DMS 273 treated with DMSO at 0.1 percent for 48 hours (cell line): ENCODE measurements at places on chromosomes 3 and 15.

DNA sequence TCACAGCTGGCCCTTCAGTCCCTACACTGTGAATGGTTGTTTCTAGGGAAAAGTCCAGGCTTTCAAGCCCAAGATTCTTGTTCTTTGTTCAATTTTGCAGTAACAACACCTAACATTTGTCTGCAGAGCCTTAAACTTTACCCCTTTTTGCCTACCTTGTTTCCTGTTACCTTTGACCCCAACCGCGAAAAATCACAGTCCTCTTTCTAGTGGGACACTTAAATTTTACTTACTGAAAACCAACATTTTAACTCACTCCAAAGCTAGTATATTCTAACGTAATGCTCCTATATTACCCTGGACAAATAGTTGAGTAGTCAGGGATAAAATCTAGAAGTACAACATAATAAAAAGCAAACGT lies 649 bp upstream of the PIK3CB start:
- no peak for DNase-seq

- DNase-seq: no peak
Observed at GRCh38 chr15:98667521-98668179, 19.3 kb downstream of the IGF1R start.

- no peak for DNase-seq
Observed at GRCh38 chr3:28386049-28386448, 37.4 kb upstream of the AZI2 start.

DNA sequence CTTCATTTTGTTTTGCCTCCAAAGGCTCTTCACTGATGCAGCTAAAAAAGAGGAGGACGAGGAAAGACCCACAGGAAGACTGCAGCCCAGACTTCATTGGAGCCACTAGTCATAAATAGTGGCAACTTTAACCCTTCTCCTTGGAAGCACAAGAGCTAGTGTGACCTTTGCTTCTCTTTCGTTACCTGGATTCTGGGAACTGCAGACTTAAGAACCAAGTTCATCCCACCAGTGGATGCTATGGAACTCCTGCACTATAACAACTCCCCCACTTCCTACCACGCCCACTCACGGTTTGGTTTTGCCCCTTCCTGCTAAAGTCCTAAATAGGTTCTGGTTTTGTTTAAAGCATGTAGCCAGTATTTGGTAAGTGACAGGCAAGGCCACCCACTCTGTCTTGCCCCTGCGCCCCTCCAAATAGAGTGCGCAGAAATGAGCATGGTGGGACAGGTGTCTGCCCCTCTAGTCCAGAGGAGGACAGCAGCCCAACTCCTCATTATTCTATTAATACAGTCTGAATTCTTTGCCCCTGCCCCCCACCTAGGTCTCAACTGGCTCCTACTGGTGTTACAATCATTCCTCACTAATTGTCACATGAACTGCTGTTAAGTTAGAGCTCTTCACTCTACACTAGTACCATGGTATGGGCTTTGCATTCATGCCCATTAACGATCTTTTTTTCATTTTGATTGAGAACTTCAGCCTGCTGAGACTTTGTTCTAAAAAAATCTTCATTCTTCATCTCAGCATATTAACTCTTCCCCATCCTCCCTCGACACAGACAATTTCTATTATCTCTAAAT lies 504.6 kb downstream of the FOXP1 start:
- DNase-seq: no peak

DNA sequence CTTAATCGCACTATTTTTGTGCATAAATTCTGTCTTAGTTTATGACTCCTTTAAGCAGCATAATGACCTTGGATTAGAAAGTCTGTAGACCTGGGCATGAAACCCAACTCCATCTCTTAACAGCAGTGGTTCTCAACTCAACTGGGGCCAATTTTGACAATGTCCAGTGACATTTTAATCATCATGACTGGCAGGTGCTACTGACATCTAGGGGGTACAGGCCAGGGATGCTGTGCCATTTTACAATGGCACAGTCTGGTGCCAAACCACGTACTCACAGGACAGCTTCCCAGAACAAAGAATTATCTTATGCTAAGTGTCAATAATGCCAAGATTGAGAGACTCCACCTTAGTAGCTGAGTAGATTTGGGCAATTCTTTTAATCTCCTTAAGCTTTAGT lies 405.0 kb downstream of the NTRK3 start:
- no peak for DNase-seq

DNA sequence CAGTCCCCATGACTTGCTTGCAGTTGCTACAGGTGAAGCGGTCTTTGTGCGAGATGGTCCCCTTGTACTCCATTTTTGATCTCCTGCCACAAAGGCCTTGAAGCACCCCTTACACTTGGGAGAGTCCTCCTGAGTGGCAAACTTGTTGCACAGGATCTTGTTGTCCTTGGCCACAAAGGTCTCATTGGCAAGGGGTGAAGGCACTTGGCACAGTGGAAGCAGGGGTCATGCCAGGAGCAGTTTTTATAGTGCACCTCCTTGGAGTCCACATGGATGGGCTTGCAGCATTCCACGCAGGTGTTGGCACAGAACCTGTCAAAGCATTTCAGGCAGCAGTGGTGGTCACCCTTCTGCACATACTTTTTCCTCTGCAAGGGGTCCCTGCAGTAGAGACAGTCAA lies 20.3 kb upstream of the SEC62 start:
- no peak for DNase-seq

- DNase-seq: peak; percentile 10
Observed at GRCh38 chr15:84878504-84878903, 6.0 kb upstream of the SLC28A1 start.

DNA sequence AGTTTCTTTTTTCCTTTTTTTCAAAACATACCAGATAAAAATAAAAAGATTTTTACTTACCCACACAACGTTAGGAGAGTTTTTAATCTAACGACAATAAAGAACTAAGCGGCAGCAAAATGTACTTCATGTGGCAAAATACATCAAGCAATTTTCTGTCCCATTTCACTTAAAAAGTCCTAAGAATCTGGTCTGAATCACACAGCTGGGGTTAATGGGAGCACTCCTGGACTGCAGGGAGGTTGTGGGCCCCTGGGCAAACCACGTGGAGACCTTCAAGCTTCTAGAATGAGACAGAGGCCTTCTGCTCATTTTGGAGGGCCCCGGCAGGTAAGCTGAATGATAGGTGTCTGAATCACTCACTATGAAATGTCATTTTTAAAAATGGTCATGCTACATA lies 193.8 kb downstream of the RORA start:
- DNase-seq: no peak

DNA sequence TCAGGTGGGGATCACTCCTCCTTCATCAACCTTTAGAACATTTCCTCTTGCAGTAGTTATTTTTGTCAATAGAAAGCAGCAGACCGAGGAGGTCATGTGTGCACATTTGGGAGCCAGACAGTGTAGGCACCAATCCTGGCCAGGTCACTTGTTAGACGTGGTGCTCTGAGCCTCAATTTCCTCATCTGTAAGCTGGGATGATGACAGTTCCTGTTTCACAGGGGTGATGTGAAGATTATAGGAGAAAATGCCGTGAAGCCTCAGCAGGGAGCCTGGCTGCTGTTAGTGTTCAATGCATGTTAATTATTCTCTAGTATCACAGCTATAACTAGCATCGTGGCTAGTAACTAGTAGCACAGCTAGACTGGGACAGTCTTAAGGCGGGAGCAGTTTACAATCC lies 64.7 kb downstream of the ATP2B2 start:
- DNase-seq: no peak

DNA sequence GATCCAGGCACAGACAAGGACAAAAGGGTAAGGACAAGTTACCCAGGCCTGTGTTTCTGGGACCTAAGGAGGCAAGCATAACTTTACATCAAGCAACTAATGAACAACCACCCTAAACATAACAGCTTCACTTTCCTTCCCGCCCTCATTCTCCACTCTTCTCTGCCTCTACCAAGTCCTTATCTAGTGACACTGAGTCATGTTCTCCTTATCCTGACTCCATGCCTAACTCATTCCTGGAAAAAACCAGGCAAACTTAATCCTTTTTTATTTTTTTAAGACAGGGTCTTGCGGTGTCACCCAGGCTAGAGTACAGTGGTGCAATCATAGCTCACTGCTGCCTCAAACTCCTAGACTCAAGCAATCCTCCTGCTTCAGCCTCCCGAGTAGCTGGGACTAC lies 44.5 kb downstream of the TMEM44 start:
- no peak for DNase-seq

DNA sequence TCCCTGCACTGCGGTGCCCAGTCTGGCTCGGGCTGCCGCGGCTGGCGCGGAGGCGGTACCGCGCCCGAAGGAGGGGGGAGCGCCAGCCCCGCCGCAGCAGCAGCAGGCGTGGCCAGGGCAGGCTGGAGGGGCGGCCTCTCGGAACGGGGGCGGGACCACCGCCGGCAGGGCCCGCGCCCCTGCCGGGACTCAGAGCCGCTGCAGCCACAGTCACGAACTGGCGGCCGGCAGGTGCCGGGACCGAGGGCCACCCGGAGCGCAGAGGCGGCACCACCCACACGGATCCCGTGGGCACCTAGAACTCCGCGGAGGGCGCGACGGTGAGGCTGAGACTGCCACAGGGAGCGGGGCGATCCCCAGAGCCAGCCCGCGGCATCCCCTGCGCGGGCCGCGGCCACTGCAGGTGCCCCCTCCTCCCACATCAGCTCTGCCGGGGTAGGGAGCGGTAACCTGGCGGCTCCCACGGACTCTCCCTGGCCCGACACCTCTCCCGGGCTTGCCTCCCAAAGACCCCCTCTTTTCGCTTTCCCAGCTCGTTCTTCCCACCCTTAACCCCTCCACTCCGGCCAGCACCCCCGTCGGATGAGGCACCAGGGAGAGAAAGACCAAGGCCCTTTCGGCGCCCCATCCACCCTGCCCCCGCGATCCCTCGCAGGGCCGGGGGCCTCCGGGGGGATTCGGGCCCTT lies at the start of gene VWA5B2:
VWA5B2 (plus strand) TSS at position 192 of the 687 bp plus-strand sequence. CDS start 944 bp downstream, outside the sequence.
- DNase-seq: peak; percentile 35

GRCh38 chr15:31834654-31835053 lies 195.7 kb upstream of the CHRNA7 start:
- DNase-seq: no peak

DNA sequence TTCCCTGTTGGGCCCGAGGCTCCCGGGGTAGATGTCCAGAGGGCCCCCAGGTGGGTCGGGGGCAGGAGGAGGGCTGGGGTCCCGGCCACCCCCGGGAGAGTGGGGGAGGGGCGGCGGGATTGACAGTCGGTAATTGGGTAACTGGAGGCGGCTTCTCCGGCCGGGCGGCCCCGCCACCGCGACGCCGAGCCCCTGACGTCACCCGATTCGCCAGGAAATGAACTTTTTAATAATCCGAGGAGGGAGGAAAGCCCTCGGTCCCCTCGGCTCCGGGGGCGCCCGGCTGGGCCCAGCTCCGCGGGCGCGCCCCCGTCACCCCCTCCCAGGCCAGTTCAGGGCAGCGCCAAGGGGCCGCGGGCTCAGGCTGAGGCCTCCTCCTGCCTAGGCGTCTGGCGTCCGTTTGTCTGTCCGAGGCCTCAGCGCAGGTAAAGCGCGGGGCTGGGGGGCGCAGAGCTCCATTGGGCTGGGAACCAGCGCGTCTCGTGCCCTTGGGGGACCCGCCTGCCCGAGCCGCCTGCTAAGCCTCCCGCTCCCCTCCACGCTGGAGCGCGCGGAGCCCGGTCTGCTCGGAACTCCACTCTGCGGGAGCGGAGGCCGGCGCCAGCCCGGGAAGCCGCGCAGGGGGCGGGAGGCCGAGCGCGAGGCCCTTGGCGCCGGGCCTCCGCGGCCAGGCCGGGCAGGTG lies 3.9 kb downstream of the GATA2 start:
- DNase-seq: peak; percentile 42

- no peak for DNase-seq
Observed at GRCh38 chr3:155641956-155642355, 102.9 kb downstream of the PLCH1 start.

DNA sequence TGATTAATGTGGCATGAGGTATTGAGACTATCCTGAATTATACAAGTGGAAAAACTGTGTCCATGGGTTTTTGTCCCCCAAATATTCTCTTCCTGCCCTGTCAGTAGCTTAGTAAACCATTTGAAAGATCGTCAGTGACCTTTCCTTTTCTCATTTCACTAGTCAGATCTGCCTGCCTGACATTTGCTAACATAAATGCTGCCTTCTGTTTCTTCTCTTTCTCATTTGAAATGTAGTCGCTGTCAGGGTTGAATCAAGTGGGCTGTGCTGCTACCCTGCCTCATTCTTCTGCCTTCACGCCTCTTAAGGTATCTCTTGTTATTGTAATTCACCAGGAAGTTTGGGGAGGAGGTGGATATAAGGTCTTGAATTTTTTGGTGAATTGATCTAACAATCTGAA lies 67.5 kb downstream of the LRCH3 start:
- no peak for DNase-seq

- no peak for DNase-seq
Observed at GRCh38 chr15:69403594-69403993, 10.6 kb upstream of the KIF23 start.

- DNase-seq: no peak
Observed at GRCh38 chr3:13087320-13087990, 14.2 kb upstream of the IQSEC1 start.

DNA sequence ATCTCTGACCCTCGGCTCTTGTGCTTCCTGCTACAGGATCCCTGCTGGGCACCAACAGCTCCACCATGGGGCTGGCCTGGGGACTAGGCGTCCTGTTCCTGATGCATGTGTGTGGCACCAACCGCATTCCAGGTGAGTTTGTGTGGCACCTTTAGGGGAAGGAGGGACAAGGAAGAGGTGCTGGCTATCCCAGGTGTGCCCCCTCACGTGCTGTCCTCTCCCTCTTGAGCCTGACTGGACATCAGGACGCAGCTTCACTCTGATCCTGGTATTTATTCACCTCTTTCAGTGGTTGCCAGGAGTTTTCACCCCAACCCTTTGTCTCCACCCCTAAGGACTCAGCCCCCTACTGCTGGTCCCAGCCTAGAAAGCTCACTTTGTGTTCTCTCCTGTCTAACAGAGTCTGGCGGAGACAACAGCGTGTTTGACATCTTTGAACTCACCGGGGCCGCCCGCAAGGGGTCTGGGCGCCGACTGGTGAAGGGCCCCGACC lies 960 bp downstream of the THBS1 start:
- no peak for DNase-seq

DNA sequence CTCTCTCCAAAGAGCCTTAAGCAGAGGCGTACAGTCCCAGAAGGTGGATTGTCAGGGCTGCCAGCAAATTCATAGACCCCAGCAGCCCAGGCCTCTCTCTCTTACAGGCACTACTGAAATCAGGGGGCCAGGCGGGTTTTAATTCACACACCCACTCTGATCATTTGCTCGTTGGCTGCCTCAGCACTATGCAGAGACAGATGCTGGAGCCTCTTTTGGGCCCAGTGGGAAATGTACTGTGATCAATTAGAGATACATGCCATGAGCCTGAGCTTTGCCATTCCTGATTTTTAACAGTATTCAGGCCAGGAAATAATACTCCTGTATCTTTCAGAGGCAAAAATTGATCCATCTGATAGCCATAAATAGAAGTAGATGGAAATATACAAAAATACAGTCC lies 53.0 kb downstream of the CMTM6 start:
- DNase-seq: no peak

GRCh38 chr3:59388555-59389270 lies 338.9 kb upstream of the CFAP20DC start:
- DNase-seq: no peak

DNA sequence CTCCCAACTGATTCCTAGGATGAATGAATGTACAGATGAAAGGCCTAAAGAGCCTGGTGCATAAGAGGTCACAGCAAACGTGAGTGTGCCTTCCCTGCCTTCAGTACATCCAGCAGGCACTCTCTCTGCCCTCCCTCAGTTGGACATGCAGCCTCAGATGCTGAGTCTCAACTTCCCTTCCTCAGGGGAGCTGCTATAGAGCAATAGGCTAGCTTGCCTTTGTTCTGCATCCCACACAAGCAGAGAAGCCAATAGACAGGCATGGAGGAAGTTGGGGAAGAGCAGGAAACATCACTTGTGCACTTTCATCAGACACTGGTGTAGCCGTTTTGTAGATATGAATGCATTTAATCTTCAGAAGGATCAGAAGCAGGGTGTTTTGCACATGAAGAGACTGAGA lies 147.5 kb upstream of the THBS1 start:
- no peak for DNase-seq
